ENCODE measurements at places on chromosomes 7 and 10. TPM values are rescaled to one million over a fixed set of nuclear protein-coding genes. Genes with fewer than 3 reads are reported as not detected.

ITGB8 gene
- 46.4 TPM for polyA plus RNA-seq

CPA1 gene
- polyA plus RNA-seq: 1.6 TPM

GBX1 gene
- 0.27 TPM for polyA plus RNA-seq

PLXDC2 gene
- polyA plus RNA-seq: 29.1 TPM

SPDYE3 gene
- polyA plus RNA-seq: 6.0 TPM

GARIN1A gene
- polyA plus RNA-seq: 1.7 TPM

DENND2A gene
- polyA plus RNA-seq: 43.3 TPM

PLCE1 gene
- 38.5 TPM for polyA plus RNA-seq

SYT15 gene
- polyA plus RNA-seq: 8.3 TPM

PGAM2 gene
- 1.6 TPM for polyA plus RNA-seq

CFTR gene
- polyA plus RNA-seq: 9.1 TPM

EVX1 gene
- polyA plus RNA-seq: 0.07 TPM

SCIN gene
- 136 TPM for polyA plus RNA-seq

SDK1 gene
- polyA plus RNA-seq: 4.0 TPM

FEZF1 gene
- polyA plus RNA-seq: not detected

PPP1R3A gene
- polyA plus RNA-seq: not detected

ZNF655 gene
- 77.4 TPM for polyA plus RNA-seq

NRG3 gene
- polyA plus RNA-seq: 10.9 TPM

AMZ1 gene
- polyA plus RNA-seq: 0.16 TPM

CC2D2B gene
- 1.4 TPM for polyA plus RNA-seq

RPP30 gene
- 66.1 TPM for polyA plus RNA-seq

SLC16A12 gene
- 30.8 TPM for polyA plus RNA-seq

TRIM50 gene
- 0.31 TPM for polyA plus RNA-seq

SPAM1 gene
- not detected for polyA plus RNA-seq

VIM gene
- 1,363 TPM for polyA plus RNA-seq

NUP205 gene
- polyA plus RNA-seq: 67.8 TPM

ADAM22 gene
- 12.7 TPM for polyA plus RNA-seq

GPR146 gene
- 4.5 TPM for polyA plus RNA-seq

RBM20 gene
- 7.0 TPM for polyA plus RNA-seq

KIAA1217 gene
- polyA plus RNA-seq: 86.8 TPM

PAPOLB gene
- polyA plus RNA-seq: 0.05 TPM

GRM3 gene
- polyA plus RNA-seq: 0.19 TPM

OPN1SW gene
- 1.8 TPM for polyA plus RNA-seq

DGKI gene
- polyA plus RNA-seq: 0.38 TPM

TMEM270 gene
- not detected for polyA plus RNA-seq

SPDYE9 gene
- polyA plus RNA-seq: 1.1 TPM

MYPN gene
- polyA plus RNA-seq: 0.10 TPM

NPSR1 gene
- polyA plus RNA-seq: 0.14 TPM

CUBN gene
- 169 TPM for polyA plus RNA-seq

DKK1 gene
- 24.8 TPM for polyA plus RNA-seq

OLAH gene
- 0.81 TPM for polyA plus RNA-seq

KIF11 gene
- 33.9 TPM for polyA plus RNA-seq

CHAT gene
- polyA plus RNA-seq: not detected

CLDN4 gene
- 68.4 TPM for polyA plus RNA-seq

COBL gene
- 21.5 TPM for polyA plus RNA-seq

NUDT1 gene
- 19.3 TPM for polyA plus RNA-seq

GHRHR gene
- 0.40 TPM for polyA plus RNA-seq

LDB3 gene
- polyA plus RNA-seq: 0.68 TPM

CHCHD3 gene
- polyA plus RNA-seq: 70.7 TPM

CREB5 gene
- polyA plus RNA-seq: 9.2 TPM

ZSCAN25 gene
- polyA plus RNA-seq: 22.9 TPM

VSTM2A gene
- polyA plus RNA-seq: 5.5 TPM

HOXA6 gene
- 48.3 TPM for polyA plus RNA-seq
